ENCODE measurements at places on chromosomes 12 and 14.

- DNase-seq: no peak
These were observed 66.0 kb upstream of the LHX5 start for GRCh38 chr12:113537751-113538087.

- no peak for DNase-seq
These were observed 397.1 kb upstream of the DCN start for GRCh38 chr12:91579516-91580263.

GRCh38 chr12:40989785-40990184 lies 198.3 kb upstream of the PDZRN4 start:
- no peak for DNase-seq

DNA sequence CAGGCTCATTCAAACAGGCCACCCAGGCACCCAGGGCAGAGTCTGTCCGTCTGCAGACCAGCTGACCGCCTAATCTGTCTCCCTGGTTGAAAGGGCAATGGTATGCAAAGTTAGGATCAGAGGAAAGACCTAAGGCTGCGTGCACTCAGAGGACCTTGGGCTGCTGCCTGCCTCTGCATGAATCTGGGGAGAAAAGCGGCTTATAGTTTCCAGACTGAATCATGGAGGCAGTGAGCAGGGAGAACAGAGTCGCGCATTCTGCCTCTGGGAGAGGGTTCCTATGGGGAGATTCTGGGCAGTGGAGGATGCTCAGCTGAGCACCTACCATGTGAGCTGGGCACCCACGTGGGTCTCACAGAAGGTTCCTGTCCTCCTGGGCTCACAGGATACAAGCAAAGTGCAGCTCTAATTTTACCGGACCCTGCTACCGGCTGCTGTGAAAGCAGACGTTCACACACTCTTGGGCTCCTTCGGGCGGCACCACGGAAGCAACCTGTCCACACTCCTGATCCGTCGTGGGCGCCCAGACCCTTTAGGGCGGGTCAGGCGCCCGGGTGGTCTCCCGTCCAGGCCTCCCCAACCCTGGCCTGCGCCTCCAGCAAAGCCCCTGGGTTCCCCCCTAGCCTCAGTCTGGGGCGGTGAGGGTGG lies 772 bp downstream of the SCARB1 start:
- DNase-seq: peak; percentile 26

DNA sequence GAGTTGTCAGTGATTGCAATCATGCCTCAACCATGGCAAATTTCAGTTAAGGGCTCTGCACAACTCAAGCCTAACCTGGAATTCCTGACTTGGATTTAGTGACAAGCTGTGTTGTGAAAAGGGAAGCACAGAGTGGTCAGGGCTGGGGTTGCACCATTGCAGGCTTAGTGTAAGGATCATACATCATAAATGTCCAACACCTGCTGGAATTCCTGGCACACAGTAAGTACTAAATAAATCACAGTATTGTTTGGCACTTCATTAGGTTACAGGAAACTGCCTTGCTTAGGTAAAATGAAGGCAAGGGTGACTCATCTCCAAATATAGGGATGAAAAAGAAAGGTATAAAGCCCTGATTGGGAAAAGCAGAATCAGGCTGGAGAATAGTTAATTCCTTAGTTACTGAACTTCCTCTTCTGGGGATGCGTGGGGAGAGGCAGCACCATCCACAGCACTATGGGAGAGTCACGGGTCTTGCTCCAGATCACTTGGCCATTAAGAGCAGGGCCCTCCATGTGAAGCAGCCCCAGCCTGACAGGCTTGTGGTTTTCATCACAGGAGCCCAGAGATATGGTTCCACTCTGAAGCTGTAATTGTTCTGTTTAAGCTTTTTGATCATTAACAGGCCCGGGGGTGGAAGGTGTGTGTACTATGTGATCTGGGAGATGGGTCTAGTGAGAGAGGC lies 39.7 kb downstream of the SLC8A3 start:
- no peak for DNase-seq

- peak; percentile 7 for DNase-seq
These were observed 33.8 kb downstream of the CREBL2 start for GRCh38 chr12:12645485-12645884.

- no peak for DNase-seq
These were observed 24.9 kb downstream of the SFSWAP start for GRCh38 chr12:131735476-131736445.

DNA sequence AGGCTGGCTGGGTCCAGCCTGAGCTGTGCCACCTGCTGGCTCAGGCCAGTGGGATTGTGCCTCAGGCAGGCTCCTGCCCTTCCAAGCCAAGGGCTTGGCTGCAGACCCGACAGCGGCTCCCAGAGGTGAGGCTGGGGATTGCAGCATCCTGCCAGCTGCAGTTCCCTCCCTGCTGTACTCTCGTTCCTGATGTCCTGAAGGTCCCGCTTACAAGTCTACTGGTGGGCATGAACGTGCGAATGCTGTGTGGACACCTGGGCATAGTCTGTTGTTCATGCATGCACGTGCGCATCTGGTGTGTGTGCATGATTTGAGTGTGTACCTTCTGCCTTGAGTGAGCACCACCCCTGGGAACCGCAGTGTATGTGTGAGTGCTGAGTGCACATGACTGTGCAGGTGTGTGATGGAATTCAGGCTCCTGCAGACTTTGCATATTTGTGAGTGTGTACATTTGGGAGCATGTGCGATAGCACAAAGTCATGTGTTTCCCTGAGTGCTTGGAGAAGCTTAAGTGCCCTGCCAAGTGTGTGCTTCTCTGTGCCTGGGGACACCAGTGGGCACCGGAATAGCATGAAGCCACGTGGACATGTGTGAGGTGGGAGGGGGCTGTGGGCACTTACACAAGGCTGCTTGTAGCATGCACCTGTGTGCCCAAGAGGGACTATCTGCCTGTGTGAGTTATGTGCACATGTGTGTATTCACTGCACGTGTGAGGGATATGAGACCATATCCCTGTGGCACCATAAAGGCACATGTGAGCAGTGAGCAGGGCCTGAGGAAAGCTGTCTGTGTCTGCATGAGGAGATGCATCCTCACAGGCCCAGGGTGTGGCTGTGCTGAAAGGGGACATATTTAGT lies 19.3 kb upstream of the KRT7 start:
- DNase-seq: peak; percentile 79

GRCh38 chr12:43338848-43339526 lies 213.0 kb downstream of the ADAMTS20 start:
- no peak for DNase-seq

DNA sequence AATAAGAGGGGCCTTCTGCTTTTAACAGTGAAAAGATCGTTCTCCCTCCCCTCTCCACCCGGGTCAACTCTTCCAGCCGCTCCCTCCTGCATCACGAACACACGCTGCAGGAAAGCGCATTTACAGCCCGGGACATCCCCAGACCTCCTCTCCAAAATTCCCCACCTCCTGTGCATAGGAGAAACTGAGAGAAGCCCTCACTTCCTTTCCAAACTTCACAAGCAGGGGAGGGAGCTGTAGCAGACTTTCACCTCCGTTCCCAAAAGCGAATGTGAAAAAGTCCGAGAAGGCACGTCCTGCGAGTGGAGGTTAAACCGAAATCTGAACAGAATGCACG lies 513 bp downstream of the BCAT1 start:
- no peak for DNase-seq

GRCh38 chr12:18436170-18436569 lies 174.9 kb downstream of the PIK3C2G start:
- no peak for DNase-seq

DNA sequence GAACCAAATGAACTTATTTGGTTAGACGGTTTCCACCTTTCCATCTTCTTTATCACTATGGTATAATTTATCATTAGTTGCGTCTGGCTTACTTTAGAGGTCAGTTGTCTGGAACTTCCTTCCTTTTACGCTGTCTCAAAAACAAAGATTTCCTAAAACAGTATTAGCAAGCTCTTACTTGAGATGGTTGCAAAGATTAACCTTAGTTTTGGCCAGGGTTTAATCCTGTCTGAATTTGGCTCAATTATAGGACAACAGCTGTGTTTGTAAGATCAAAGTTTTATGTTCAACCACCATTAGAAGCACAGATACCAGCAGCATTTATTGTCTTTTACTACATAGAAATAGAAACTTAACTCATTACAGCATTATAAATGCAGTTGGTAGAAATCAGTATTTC lies 7.9 kb upstream of the WASHC3 start:
- DNase-seq: no peak

GRCh38 chr14:24054646-24055045 lies 2.8 kb downstream of the CARMIL3 start:
- no peak for DNase-seq

DNA sequence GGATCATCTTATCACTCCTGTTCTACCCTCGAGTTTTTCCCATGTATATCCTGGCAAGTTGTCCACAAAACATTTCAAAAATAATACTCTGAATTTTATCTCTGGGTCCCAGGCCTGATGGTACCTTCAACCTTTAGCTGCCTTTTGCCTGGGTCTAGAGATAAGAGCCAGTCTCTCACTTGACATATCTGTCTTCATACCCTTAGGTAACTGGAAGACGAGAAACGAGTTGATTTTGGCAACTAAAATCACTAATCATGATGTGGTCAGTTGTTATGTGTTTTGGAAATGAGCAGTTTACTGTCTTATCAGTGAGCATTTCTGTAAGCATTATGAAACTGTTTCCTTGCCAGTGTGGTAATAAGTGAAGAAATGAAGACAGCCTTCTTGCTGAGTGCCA lies 6.3 kb downstream of the RNF10 start:
- DNase-seq: no peak

DNA sequence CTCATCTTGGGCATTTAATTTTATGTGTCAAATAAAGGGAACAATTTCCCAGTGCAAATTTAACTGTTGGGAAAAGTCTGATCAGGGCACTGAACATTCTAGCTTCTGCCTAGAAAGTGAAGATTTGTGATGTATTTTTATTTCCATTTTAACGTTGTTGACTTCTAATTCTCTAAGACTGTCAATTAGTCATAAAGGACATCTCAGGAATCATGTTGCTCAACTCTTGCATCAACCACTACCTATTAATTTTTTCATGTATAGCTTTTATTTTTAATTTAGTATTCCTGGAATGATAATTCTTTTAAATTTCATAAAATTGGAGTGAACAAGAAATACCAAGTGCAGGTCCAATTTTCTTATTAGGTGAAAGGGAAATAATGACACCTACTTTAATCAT lies 87.9 kb upstream of the METAP2 start:
- no peak for DNase-seq

DNA sequence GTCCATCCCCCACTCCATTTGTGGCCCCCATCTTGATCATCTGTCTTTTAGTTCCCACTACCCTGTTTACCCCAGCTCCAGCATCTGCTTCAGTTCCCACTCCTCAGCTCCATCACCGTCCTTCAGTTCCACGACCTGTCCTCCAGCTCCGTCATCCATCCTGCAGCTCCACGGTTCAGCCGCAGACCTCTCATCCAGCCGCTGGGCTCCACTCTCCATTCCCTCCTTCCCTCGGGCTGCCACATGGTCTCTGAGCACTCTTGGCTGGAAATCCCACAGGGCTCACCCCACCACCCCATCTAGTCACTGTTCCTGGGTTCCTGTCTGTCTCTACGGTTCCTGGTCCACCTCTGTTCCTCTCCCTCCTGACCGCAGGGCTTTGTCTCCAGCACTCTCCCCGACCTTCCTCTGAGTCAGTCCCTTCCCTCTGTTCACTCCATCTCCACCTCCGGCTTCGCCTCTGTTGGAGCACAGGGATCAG lies 3.3 kb upstream of the P3H3 start:
- DNase-seq: no peak

DNA sequence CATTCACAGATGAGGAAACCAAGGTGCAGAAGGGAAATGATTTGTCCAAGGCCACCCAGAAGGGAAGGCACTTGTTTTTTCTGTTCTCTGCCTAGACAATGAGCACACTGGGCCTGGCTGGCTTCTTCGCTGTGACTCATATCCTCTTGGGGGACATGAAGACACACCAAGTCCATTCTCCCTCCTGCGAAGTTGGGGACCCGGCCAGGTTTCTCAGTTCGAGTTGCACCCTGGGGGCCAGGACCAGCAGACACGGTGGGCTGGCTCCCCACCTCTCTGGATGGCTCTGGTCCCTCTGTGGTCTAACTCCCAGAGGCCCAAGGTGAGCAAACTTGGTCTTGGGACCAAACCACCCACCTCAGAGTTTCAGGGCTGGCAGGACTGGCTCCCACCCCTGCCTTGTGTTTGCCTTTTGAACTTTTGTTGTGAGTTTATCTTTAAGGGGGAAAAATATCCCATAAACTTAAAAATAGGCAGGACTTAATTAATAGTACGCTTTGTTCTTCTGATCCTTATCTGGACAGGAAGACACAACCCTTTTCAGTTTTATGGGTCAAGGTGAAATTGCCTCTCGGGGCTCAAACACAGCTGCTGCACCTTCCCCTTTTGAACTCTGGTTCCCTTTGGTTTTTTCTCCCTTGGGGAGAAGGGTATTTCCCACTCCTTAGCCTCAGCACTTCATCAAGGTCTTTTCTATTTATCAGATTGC lies 9.0 kb upstream of the MLEC start:
- DNase-seq: no peak

GRCh38 chr14:34220378-34220706 lies 241.7 kb downstream of the SPTSSA start:
- DNase-seq: no peak

DNA sequence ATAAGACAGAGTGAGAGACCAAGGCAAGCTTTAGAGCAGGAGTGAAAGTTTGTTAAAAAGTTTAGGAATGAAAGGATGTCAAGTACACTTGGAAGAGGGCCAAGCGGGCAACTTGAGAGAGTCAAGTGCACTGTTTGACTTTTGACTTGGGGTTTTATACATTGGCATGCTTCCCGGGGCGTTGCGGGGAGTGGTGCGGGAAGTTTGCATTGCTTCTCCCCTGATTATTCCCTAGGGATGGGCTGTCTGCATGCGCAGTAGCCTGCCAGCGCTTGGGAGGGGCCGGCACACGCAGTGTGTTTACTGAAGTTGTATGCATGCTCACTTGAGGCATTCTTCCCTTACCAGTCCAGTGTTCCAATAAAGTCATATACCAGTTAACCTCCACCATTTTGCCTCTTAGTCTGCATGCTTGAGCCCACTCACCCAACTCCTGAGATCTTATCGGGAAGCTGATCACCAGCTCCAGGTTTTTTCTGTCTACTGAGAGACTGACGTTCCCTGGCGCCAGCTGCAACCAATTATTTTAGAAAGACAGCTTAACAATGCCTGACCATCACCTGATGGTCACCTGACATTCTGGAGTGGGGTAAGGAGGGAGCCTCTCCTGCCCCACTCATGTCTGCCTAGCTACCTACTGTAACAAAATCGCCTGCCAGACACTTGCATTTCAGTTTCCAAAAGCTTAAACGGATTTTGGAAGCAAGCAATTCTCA lies 53.2 kb downstream of the DACT1 start:
- peak; percentile 90 for DNase-seq

GRCh38 chr12:110585231-110585799 lies 2.2 kb upstream of the PPTC7 start:
- DNase-seq: no peak

DNA sequence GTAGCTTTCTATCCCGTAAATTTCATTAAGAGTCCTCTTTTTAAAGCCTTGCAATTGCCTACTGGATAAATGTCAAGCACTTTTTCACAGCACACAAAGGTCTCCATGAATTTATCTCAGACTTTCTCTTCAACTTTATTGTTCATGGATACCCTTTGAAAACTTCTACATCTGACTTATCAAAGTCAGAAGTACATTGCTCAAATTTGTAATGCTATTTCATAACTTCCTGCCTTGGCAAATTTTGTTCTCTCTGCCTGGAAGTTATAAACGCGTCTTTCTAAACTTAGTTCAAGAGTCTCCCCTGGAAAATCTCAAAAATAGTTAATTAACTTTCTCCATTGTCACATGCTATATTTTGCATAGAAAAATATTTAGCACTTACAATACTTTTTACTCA lies 55.9 kb upstream of the RERGL start:
- DNase-seq: no peak

- DNase-seq: no peak
These were observed 10.7 kb downstream of the LLPH start for GRCh38 chr12:66119870-66120241.

- DNase-seq: no peak
These were observed 352.9 kb upstream of the OR4E1 start for GRCh38 chr14:22026527-22026926.

All from NCI-H345 (cell line).